Right cardiac atrium (tissue), 5 donors: ENCODE measurements at places on chromosomes 4 and X.

DNA sequence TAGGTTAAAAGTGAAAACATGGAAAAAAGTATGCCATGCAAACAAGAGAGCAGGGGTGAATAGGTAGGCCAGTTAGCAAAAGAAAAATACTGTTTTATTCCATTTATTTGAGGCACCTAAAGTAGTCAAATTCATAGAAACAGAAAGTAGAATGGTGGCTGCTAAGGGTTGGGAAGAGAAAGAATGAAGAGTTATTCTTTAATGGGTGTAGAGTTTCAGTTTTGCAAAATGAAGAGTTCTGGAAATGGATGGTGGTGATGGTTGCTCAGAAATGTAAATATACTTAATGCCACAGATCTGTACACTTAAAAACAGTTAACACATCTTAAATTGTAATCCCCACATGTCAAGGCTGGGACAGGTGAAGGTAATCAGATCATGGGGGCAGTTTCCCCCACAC lies 29.7 kb downstream of the PARM1 start:
- no peak for DNase-seq

DNA sequence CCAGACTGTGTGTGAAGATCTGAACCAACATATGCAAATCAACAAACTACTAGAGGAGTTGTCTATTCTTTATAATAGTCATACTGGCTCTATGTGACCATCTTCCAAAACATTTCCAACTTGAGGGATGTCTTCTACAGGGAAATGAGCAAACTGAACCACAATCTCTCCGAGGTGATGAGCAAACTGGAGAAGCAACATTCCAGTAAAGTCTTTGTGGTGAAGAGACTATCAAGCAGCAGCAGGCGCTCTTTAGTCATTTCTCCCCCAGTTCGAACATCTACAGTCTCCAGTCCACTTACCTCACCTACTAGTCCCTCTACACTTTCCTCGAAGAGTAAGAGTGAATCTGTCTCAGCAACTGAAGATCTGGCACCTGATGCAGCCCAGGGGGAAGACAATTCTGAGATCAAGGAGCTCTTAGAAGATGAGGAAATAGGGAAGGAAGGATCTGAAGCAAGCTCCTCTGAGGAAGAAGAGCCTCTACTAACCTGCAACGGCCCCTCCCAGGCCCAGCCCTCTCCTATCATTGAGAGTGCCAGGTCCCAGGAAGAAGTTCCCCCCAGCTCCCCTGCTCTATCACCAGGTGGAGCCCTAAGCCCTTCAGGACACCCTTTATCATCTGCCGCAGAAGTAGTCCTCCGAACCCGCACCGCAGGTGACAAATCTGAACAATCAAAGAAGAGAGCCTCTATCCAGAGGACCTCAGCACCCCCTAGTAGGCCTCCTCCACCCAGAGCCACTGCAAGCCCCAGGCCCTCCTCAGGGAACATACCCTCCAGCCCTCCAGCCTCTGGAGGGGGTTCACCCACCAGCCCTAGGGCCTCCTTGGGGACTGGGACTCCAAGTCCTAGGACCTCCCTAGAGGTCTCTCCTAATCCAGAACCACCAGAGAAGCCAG lies 98.1 kb downstream of the HNRNPD start:
- no peak for DNase-seq

DNA sequence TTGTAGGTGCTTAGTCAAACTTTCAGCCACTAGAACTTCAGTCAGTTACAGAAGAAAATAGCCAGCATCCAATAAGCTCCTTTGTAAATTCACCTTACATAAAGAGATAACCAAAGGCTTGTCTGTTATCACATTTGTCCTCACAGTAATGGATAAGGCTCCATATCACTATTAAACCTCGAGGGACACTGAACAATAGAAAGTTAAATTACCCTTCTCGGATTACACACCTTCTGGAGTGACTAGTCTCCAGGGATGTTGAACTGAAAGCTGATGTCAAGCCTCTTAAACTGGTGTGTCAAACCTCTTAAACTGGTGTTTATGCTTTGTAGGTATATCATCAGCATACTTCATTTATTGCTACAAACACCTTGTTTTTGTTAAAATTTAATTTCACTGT lies 639.0 kb downstream of the CENPC start:
- no peak for DNase-seq

GRCh38 chr4:27629532-27630225 lies 769.0 kb downstream of the STIM2 start:
- DNase-seq, result no peak

DNA sequence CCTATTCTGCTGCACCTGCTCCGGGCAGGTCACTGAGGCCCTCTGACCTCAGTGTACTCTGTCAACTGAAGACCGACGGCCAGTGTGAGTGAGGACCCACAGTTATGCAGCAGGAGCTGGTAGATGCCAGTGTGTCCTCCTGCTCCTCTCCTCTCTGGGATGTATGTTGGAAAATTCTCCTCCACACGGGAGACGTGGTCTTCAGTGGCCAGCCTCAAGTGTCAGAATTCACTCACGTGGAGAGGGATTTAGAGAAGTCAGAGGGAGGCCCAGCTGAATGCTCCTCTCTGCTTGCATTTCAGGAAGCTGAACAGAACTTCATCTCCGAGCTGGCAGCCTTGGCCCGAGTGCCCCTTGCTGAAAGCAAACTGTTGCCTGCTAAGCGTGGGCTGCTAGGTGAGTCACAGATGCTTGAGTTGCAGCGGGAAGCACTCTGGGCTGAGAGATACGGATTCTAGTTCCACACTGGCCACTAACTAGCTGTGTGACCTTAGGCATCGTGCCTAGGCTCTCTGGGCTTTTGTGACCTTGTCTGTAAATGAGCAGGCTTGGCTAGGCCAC lies 83.6 kb downstream of the CRMP1 start:
- DNase-seq, result no peak

GRCh38 chr4:87937523-87937922 lies 38.0 kb upstream of the SPP1 start:
- DNase-seq, result no peak
